Psoas muscle (tissue), 8 donors: ENCODE measurements at places on chromosomes 3 and 15. TPM values are rescaled to one million over a fixed set of nuclear protein-coding genes. Genes with fewer than 3 reads are reported as not detected.

The ASB14 gene
- total RNA-seq: 5.0 TPM

DNA sequence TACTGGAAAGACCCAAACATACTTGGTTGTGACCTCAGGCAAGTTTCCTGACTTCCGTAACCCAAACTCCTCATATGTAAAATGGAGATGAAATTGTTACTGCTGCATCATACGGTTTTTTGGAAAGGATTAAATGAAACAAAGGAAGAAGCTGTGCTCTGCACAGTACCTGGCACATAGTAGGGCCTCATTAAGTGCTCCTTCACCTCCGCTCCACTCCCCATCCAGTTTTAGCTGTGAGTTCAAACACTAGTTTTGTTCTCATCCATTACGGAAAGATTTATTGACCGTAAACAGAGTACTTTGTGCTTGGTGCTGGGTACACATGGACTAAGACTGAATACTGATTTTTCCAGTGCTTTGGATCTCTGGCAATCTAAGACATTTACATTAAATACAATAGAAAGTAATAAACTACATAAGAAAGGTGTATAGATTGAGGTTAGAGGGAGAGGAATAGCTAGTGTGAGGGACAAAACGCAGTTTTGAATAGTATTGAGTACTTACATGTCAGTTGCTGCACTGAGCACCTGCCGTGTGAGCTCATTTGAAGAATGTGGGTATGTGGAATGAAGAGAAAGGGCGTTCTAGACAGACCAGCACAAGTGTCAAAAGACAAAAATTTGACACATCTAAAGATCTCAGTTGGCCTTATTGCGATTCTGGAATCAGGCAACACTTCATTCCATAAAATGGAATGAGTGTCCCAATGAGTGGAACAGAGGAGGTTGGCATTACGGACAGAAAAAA, 594 bp upstream of the ICE2 start:
- no peak for DNase-seq

The UBA7 gene
- 4.9 TPM for total RNA-seq

- DNase-seq: no peak
Observed at GRCh38 chr3:39327746-39328349, 1.7 kb upstream of the CCR8 start.

DNA sequence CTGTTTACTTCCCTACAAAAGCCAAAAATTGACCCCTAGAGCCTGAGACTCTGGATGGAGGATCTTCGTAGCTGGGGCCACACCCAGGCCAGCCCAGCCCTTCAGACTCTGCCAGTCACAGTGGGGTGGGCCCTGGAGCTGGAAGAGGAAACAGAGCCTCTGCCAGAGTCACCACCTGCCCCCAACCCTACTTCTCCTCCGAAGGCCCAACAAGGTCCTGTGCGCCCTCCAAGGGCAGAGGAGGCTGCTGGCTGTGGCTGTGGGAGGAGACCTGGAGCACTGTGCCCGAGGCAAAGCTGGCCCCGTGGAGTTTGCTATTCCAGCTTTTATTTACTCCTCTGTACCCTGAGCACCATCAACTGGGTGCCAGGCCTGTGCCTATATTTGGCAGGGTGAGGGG, 19.0 kb downstream of the CISH start:
- no peak for DNase-seq

DNA sequence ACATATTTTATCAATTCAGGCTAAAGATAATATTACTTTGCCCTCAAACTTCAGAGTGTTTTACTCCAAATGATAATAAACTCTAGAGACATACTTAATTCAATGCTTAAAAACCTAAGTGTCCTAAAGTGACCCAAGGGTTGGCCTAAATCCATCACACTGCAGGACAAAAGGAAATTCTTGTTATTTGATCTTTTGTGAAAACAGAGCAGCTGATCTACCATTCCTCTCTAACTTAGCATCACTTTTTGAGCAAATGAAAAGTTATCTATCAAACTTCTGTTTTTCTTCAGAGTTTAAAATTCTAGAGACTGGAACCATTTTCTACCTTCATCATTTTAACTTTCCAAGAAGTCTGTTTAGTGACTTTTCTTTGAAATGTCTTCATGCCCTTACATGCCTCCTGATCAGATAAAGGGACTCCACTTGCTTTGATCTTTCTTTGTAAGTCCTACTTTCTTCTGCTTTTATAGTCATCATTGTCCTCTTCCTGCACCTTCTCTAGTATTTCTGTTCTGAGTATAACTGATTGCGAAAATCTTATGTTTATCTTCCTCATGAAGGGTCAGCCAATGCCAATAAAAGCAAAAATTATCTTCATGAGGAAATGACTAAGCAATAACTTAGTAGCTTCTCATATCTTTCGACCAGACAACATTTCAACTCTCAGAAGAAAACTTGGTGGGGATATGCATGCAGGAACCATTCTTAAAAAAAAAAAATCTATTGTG, 378.7 kb upstream of the TGFBR2 start:
- DNase-seq: no peak

The HYAL3 gene
- 0.28 TPM for total RNA-seq
